ENCODE measurements at places on chromosomes 11 and 22.

- peak; percentile 93 for DNase-seq
Observed at GRCh38 chr11:447923-448731, 2.0 kb upstream of the PTDSS2 start.

- no peak for DNase-seq
Observed at GRCh38 chr11:17287058-17287457, 10.5 kb downstream of the NUCB2 start.

DNA sequence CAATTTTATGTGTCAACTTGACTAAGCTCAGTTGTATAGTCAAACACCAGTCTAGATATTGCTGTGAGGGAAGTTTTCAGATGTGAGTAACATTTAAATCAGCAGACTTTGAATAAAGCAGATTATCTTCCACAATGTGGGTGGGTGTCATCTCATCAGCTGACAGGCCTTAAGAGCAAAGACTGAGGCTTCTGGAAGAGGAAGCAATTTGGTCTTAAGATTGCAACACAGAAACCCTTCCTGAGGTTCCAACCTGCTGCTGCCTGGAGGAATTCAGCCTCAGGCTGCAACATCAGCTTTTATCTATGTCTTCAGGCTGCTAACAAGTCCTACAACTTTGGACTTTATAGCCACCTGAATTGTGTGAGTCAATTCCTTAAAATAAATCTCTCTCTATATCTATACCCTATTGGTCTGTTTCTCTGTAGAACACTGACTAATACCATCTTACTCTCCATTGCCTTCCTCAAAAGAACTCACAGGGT lies 277.2 kb upstream of the PLET1 start:
- no peak for DNase-seq

DNA sequence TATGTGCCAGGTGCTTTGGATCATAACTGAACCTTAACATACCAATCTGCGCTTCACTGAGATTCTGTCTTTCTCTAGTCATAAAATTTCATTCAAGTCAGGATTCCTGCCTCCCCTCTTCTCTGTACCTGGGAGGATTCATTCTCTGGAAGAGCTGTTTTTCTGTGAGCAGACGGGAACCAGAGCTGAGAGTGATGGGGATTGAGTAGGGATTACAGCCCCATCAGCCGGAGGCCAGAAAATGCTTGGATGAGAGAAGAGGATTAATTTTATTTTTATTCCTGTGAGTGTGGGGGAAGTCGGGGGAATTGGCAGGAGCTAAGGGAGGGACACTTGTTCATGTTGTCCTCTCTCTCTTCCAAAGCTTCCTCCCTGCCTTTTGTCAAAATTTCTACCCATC lies 4.7 kb downstream of the STX3 start:
- DNase-seq, result no peak

DNA sequence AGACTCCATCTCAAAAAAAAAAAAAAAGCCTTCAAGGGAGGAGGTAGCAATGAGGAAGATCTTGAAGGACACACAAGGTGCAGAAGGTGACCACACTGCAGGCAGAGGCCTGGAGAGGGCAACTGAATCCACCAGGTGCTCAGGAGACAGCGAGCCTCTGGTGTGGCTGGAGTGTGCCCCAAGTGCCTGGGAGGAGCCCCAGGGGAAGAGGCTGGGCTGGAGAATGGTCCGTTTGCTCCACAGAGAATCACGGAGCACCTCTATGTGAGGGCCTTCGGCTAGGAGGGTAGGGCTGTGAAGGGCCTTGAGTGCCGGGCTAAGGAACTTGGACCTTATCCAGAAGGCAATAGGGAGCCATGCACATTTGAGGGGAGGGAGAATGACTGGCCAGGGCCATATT lies 50.3 kb downstream of the ARRB1 start:
- no peak for DNase-seq

- no peak for DNase-seq
Observed at GRCh38 chr22:36942556-36942955, 29.1 kb downstream of the CSF2RB start.

- no peak for DNase-seq
Observed at GRCh38 chr11:126432525-126432924, 77.0 kb downstream of the ST3GAL4 start.
